Prostate gland (tissue), 2 donors: ENCODE measurements at places on chromosomes 13 and 19. TPM values are rescaled to one million over a fixed set of nuclear protein-coding genes. Genes with fewer than 3 reads are reported as not detected.

DNA sequence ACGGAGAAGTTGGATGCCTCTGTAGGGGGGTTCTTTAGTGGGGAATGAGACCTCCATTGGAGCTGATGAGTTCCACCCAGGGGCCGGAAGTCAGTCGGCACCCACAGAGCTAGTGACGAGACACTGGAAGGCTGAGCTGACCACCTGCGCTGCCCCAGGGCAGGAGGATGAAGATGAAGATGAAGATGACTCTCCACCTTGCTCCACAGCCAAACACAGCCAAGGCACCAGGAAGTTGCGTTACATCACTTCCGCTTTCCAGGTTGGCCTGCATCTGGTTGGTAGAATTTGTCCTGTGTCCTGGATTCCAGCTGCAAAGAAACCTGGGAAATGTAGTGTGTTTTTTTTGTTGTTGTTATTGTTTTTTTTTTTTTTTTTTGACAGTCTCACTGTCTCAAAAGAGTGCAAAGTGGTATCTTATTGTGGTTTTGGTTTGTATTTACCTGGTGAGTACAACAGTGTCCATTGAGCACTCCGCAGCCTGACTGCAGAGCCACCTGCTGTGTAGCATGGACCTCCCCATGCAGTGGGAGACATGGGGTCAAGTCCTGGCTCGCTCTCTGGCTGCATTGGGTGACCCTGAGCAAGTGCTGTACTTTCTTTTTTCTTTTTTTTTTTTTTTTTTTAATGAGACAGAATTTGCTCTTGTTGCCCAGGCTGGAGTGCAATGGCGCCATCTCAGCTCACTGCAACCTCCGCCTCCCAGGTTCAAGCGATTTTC lies 1.9 kb downstream of the TBC1D17 start:
- peaks cover 41% of the 10 kb centered on the region for H3K36me3 ChIP-seq
- no peak overlapping the region for H3K27ac ChIP-seq
- DNase-seq, result no peak

- H3K4me3 ChIP-seq, result no peak overlapping the region
- H3K27me3 ChIP-seq, result no peaks in the 10 kb centered on the region
- no peaks in the 10 kb centered on the region for H3K4me1 ChIP-seq
- H3K36me3 ChIP-seq, result no peaks in the 10 kb centered on the region
Observed at GRCh38 chr19:12815088-12815487, 8.7 kb downstream of the RNASEH2A start.

DNA sequence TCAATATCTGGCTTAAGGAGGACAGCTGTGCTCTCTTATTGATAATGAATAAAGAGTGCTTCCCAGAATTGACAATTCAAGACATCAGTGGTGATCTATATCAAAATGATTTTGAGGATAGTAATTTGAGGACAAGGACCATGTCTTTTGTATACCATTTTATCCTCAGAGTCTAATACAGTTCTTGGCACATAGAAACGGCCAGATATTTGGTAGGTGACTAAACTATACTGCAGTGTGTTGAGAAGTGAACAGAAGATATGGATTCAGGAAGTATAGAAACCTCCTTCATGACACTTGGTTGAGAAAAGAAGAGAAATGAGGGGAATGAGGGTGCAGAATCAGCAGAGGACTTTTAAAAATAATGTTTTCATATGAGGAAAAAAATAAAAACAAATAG lies 16.1 kb upstream of the LMO7 start:
- no peak overlapping the region for H3K4me3 ChIP-seq
- no peaks in the 10 kb centered on the region for H3K4me1 ChIP-seq
- no peaks in the 10 kb centered on the region for H3K36me3 ChIP-seq
- H3K27me3 ChIP-seq, result no peaks in the 10 kb centered on the region
- DNase-seq, result no peak

- no peak overlapping the region for H3K27ac ChIP-seq
- H3K4me3 ChIP-seq, result no peak overlapping the region
- peaks cover 3% of the 10 kb centered on the region for H3K4me1 ChIP-seq
- DNase-seq, result no peak
- H3K36me3 ChIP-seq, result no peaks in the 10 kb centered on the region
Observed at GRCh38 chr13:31950111-31950815, 81.3 kb upstream of the FRY start.

Gene DCT
- total RNA-seq, result 0.55 TPM

- no peaks in the 10 kb centered on the region for H3K4me1 ChIP-seq
- no peaks in the 10 kb centered on the region for H3K27me3 ChIP-seq
- no peak for DNase-seq
- peak overlapping the region; percentile 74 for H3K27ac ChIP-seq
- no peaks in the 10 kb centered on the region for H3K36me3 ChIP-seq
Observed at GRCh38 chr13:28718196-28718542, 601 bp downstream of the SLC46A3 start.

DNA sequence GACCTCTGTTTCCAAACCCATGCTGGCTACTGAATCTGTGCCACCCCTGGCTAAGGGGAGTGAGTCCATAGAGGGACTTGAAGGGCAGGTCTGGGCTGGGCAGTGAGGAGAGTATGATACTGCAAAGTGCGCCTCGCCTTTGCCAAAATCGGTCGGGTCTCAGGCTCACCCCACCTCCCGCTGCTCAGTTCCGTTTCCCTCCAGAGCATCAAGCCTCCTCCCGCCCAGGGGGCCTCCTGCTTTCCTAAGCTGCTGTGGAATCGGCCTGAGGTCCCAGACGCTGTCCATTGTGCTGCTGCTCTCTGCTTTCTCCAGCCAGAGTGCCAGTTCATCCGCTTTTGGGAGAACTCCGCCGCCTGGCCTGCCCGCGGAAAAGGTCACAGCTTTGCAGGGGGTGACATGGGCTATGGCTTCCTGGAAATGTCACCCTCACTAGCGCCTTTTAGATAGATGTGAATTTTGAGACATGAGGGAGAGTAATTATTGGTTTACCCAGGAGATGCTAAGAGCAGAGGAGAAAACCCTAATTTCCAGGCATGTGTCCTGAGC lies 1418.4 kb downstream of the UQCRFS1 start:
- DNase-seq, result no peak
- no peaks in the 10 kb centered on the region for H3K27me3 ChIP-seq
- H3K36me3 ChIP-seq, result no peaks in the 10 kb centered on the region
- peak overlapping the region; percentile 48 for H3K4me3 ChIP-seq
- peak overlapping the region; percentile 87 for H3K27ac ChIP-seq

- no peak overlapping the region for H3K4me3 ChIP-seq
- no peaks in the 10 kb centered on the region for H3K27me3 ChIP-seq
- H3K36me3 ChIP-seq, result no peaks in the 10 kb centered on the region
Observed at GRCh38 chr13:42417626-42418025, 145.7 kb downstream of the AKAP11 start.

DNA sequence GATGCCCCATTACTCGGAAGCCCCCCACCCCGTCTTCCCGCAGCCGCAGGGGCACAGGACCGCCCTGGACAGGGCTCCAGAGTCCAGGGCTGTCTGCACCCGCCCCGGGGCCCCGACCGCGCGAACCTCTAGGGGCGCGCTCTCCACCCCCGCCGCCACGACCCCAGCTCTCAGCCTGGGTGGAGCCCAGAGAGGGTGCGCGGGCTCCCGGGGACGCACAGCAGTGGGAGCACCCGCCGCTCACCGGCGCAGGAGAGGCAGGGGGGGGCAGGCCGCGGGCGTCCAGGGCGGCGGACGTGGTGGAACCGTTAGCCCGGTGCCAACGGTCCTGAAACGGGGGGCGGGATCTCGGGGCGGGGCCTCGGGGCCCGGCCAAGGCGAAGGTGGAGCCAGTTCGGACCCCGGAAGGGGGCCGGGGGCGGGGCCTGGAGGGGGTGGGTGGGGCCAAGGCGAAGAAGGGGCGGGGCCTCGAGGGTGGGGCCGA lies at the start of gene ATP8B3:
Gene ATP8B3 (minus strand): TSS at position 335 of the 484 bp plus-strand sequence. CDS start 540 bp downstream, outside the sequence.
- peak within 1 kb of the TSS; percentile 32 for H3K4me3 ChIP-seq
- DNase-seq, result no peak
- H3K27me3 ChIP-seq, result no peaks in the 10 kb centered on the region
- peaks cover 8% of the 10 kb centered on the region for H3K4me1 ChIP-seq

- no peak overlapping the region for H3K27ac ChIP-seq
- peaks cover 2% of the 10 kb centered on the region for H3K27me3 ChIP-seq
- H3K4me1 ChIP-seq, result no peaks in the 10 kb centered on the region
- H3K36me3 ChIP-seq, result no peaks in the 10 kb centered on the region
Observed at GRCh38 chr19:9128171-9128570, 1.4 kb upstream of the OR7G3 start.

Gene NFKBIB
- total RNA-seq, result 50.6 TPM

GRCh38 chr13:38897521-38897920 lies 93.1 kb downstream of the STOML3 start:
- H3K4me1 ChIP-seq, result no peaks in the 10 kb centered on the region
- no peak for DNase-seq
- no peak overlapping the region for H3K4me3 ChIP-seq
- H3K27ac ChIP-seq, result no peak overlapping the region
- no peaks in the 10 kb centered on the region for H3K36me3 ChIP-seq

GRCh38 chr19:42596391-42597072 lies 1.8 kb upstream of the CEACAM8 start:
- no peaks in the 10 kb centered on the region for H3K27me3 ChIP-seq
- no peak overlapping the region for H3K4me3 ChIP-seq
- no peaks in the 10 kb centered on the region for H3K4me1 ChIP-seq
- no peaks in the 10 kb centered on the region for H3K36me3 ChIP-seq
- DNase-seq, result peak; percentile 7
- H3K27ac ChIP-seq, result no peak overlapping the region

GRCh38 chr13:95033890-95034289 lies 267.4 kb downstream of the ABCC4 start:
- H3K27me3 ChIP-seq, result no peaks in the 10 kb centered on the region
- H3K27ac ChIP-seq, result no peak overlapping the region
- no peak for DNase-seq
- no peaks in the 10 kb centered on the region for H3K4me1 ChIP-seq

GRCh38 chr13:107202371-107203023 lies 634.6 kb upstream of the ARGLU1 start:
- H3K4me3 ChIP-seq, result no peak overlapping the region
- no peaks in the 10 kb centered on the region for H3K27me3 ChIP-seq

Gene RDH8
- total RNA-seq, result not detected
